CD8-positive, alpha-beta T cell (primary cell): ENCODE measurements at places on chromosomes 3 and 15.

DNA sequence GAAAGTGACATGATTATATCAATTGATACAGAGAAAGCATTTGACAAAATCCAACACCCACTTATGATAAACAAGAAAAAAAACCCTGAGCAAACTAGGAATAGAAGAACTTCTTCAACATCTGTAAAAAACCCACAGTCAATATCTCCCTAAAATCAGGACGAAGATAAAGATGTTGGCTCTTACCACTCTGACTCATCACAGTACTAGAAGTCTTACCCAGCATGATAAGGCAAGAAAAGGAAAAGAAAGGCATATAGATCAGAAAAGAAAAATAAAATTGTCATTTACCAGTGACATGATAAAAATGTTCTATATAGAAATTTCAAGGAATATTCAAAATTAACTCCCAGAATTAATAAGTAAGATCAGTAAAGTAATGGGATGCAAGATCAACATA lies 7.2 kb upstream of the FBXW12 start:
- no peak for DNase-seq

GRCh38 chr3:45498532-45498931 lies 96.0 kb upstream of the LIMD1 start:
- DNase-seq, result no peak

GRCh38 chr15:51861557-51862359 lies 32.3 kb downstream of the TMOD3 start:
- DNase-seq, result peak; percentile 69

- no peak for DNase-seq
These were observed 58.0 kb upstream of the PPARG start for GRCh38 chr3:12230877-12231276.

GRCh38 chr3:54830658-54831057 lies 97.2 kb downstream of the LRTM1 start:
- DNase-seq, result no peak
